ENCODE measurements at places on chromosomes 12 and 14. TPM values are rescaled to one million over a fixed set of nuclear protein-coding genes. Genes with fewer than 3 reads are reported as not detected.

Gene TOGARAM1
- total RNA-seq, result 10.2 TPM

Gene PHETA1
- 9.2 TPM for total RNA-seq

Gene C12orf56
- 0.03 TPM for total RNA-seq

Gene TAPBPL
- total RNA-seq, result 3.6 TPM

All from A549 treated with CORT108297 at 1 μM for 4 hours (cell line).